Astrocyte (in vitro differentiated cells and primary cell): ENCODE measurements at places on chromosomes 7 and 10. TPM values are rescaled to one million over a fixed set of nuclear protein-coding genes. Genes with fewer than 3 reads are reported as not detected.

HOXA1 gene
- total RNA-seq = 0.23 TPM in 1 of 2 replicates, not detected in the other

H2BK1 gene
- total RNA-seq = not detected in 2 replicates

CLEC5A gene
- not detected in 2 replicates for total RNA-seq

OGDH gene
- 65.6 and 73.7 TPM in 2 replicates for total RNA-seq

NYAP1 gene
- 2.5 and 2.6 TPM in 2 replicates for total RNA-seq

CALHM1 gene
- total RNA-seq = not detected in 2 replicates

PHYHIPL gene
- 0.34 TPM in 1 of 2 replicates, not detected in the other for total RNA-seq

CACNB2 gene
- total RNA-seq = 0.46 and 0.66 TPM in 2 replicates

XPNPEP1 gene
- 100 and 104 TPM in 2 replicates for total RNA-seq
